Tibial artery (tissue), 4 donors: ENCODE measurements at places on chromosomes 1 and 21.
A peak's percentile ranks its signal among the peaks of the same experiment; 100 is the strongest.

DNA sequence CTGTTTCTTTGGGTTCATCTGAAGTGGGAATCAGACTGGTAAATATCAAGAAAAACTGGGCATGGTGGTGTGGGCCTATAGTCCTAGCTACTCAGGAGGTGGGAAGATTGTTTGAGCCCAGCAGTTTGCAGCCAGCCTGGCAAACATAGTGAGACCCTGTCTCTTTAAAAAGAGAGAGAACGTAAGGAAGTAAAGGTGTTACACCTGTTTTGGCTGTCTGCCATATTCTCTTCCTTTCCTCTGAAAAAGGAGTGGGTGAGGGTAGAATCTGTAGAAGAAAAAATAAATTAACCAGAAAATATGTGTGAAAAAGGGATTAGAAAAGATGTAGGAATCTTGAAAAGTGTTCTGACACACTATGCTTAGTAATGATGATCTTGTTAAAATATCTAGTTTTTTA lies 20.0 kb downstream of the AHCYL1 start:
- DNase-seq, result no peak

- no peak for DNase-seq
These were observed 12.4 kb downstream of the SOD1 start for GRCh38 chr21:31671931-31672330.

- no peak for DNase-seq
These were observed 695.3 kb downstream of the PTPRU start for GRCh38 chr1:29931477-29932175.

GRCh38 chr21:45539046-45539795 lies 3.0 kb downstream of the SLC19A1 start:
- DNase-seq, result peak; percentile 58

DNA sequence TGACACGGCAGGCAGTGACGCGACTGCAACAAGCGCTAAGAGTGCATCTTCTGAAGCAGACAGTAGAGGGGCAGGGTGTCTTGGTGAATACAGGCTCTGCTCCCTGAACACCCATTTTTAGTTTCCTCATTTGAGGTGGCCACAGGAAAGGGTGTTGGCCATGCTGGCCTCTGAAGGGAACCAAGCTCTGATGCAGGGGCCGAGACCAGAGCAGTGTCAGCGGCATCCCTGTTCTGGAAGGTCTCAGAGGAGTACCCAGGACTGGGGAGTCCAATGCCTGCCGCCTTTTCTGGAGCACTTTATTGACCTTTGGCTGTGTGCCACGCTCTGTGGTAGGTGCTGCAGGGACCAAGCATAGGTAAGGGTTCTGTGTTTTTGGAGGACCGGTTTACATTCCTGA lies 100.4 kb downstream of the KCNJ6 start:
- DNase-seq, result no peak

GRCh38 chr1:115400891-115401290 lies 62.8 kb upstream of the NGF start:
- DNase-seq, result no peak

DNA sequence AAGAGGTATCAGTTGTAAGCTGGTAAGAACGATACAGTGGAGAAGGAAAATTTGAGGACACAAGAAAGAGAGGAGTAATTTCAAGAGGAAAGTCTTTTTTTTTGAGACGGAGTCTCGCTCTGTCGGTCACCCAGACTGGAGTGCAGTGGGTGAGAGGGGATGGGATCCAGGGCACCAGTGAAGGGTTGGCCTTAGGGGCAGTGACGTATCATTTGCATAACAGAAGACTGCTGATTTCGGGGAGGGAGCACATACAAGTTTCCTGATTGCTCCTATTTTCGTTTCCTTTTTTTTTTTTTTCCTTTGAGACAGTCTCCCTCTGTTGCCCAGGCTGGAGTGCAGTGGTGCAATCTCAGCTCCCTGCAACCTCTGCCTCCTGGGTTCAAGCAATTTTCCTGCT lies 4.2 kb downstream of the S100A13 start:
- DNase-seq, result peak; percentile 34

DNA sequence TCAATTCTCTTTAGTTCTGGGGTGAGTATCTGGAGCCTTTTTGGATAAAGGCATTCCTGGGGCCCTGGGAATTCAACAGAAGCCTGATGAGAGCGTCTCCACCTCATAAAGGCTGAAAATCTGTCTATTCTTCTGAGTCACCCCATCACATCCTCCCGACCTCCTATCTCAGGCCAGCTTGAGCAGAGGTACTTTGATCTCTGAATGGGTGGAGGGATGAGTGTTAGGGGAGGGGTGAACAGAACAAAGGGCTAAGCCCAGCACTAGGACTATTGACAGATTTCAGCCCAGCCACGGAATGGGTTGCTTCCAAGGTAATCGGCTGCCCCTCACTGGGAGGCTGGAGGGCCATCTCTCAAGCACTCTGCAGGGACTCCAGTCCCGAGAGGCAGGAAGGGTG lies 2.5 kb upstream of the MYBPH start:
- peak; percentile 24 for DNase-seq

- no peak for DNase-seq
These were observed 10.3 kb downstream of the DUSP23 start for GRCh38 chr1:159791031-159791430.
